ENCODE measurements at places on chromosomes 6 and 20.

DNA sequence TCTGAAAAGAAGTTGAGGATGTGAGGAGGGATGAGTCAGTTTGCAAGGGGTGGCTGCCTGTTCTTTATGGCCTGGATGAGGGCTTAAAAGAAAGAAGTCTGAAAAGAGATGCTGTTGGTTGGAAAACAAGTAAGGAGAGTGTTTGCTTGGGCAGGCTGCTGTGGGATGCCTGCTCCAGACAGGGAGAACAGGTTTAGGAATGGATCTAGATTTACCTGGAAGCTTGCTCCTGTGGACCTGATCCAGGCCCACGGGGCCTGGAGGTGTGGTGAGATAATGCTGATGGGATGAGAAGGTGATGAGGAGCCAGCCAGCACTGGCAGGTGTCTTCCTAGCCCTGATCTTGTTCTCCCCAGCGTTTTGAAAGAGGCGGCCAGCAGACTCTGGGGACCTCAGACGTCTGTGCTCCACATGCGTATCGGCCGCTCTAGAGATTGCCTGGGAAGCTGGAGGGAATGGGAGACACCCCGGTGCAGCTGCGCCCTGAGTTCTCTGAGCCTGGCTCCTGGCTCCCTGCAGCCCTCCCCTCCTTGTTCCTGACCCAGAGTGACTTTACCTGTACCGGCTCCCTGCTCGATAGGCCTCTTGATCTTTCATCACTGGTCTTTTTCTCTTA, 331.3 kb downstream of the ZFAND3 start:
- DNase-seq, result no peak

DNA sequence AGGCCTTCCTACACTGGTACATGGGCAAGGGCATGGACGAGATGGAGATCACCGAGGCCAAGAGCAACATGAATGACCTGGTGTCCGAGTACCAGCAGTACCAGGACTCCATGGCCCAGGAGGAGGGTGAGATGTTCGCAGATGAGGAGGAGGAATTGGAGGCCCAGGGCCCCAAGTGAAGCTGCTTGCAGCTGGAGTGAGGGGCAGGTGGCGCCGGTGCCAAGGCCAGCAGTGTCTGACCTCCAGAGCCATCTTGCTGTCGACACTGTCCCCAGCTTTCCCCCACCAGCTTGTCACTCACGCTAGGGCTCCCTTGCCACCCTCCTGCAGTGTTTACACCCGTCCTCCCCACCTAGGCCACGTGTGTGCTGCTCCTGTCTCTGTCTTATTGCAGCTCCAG, 12.2 kb downstream of the GABRR2 start:
- no peak for DNase-seq

DNA sequence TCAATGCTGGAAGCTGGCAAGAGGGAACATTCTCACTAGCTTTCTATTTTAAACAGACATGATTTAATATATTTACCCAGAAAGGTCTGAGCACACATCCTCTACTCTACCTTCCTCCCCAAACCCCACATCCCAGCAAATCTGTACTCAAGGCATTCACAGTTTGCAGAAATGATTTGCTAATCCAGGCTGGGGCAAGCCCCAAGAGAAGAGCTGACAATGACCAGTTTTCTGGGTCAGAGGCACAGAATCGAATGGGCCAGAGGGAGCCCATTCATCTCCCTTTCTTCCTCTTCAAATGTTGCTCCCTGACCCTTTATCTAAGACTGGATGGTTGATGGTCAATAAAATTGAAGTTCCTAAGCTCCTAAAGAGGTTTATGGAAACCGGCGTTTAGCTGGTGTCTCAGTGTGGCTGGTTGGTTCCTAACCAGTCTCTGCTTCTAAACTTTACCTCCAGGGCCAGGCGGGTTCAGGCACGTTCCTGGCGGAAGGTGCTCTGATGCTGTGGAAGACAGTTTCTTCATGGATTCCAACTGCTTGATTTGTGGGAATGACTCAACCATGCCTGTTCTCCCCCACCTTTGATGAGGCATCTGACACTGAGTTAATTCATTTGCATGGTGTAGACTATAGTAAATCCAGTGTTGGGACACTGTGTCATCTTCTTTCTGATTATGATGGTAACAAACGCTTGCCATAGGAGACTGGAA, 96.4 kb upstream of the IYD start:
- DNase-seq, result no peak

GRCh38 chr20:57946559-57947315, 236.9 kb upstream of the PMEPA1 start:
- no peak for DNase-seq

- no peak for DNase-seq
These were observed 3.6 kb downstream of the JARID2 start for GRCh38 chr6:15249371-15250019.
